ENCODE measurements at places on chromosomes 2 and 18.

DNA sequence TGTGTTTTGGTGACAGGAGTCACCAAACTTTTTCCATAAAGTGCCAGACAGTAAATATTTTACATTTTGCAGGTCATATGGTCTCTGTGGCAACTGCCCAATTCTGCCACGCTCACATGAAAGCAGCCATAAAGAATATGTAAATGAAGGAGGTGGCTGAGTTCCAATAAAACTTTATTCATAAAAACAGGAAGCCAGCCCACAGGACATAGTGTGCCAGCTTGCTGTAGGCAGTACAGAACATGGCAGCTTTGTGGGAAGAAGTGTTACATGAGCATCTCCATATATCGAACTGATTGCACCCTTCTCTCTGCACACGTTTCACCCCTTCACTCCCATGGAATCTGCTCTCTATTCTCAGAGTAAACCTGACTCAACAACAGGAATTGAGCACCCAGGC lies 10.2 kb downstream of the ASB18 start:
- no peak for DNase-seq

- no peak for DNase-seq
Measured at GRCh38 chr18:7596147-7596546, 29.0 kb downstream of the PTPRM start.

- DNase-seq: no peak
Measured at GRCh38 chr2:105224444-105224843, 17.1 kb upstream of the GPR45 start.

GRCh38 chr2:224213396-224213795 lies 174.3 kb upstream of the SERPINE2 start:
- no peak for DNase-seq

GRCh38 chr18:9520666-9521065 lies 45.4 kb downstream of the RALBP1 start:
- DNase-seq: no peak

- DNase-seq: no peak
Measured at GRCh38 chr2:122135021-122135937, 379.8 kb downstream of the TSN start.

DNA sequence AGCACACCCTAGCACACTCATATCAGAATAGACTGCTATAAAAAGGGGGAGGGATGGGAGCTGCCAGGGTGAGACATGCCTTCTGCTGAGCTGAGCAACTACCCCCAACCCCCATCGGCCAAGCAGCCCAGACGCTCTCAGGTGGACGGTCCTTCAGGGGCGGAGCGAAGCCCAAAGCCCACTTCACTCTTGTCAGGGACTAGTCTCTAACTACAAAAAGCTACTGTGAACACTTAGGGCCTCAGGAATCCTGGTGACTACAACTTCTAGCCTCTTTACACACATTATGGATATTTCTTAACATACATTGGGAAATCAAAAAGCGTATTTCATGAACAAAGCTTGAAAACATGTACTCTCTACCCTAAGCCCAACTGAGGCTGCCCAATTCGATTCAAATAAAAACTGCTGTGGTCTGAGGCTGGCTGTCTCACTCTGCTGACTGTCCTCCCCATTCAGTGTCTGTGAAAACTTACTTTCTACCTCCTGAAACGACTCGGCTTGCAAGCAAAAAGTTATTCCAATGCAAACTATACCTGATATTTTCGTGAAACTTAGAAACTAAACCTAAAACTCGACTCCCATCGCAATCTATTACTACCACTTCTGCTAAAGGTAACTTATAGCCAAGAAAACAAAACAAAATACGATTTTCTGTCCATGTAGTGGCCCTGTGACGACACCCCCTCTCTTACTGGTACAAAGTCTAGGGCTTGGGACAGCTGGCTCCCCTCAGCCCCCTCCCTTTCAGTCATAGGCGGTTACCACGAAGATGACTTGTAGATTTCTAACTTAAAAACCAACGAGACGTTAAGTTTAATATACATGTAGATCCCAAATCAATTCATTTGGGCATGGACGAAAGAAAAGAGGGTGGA lies 1.2 kb downstream of the SERTAD2 start:
- DNase-seq: no peak

DNA sequence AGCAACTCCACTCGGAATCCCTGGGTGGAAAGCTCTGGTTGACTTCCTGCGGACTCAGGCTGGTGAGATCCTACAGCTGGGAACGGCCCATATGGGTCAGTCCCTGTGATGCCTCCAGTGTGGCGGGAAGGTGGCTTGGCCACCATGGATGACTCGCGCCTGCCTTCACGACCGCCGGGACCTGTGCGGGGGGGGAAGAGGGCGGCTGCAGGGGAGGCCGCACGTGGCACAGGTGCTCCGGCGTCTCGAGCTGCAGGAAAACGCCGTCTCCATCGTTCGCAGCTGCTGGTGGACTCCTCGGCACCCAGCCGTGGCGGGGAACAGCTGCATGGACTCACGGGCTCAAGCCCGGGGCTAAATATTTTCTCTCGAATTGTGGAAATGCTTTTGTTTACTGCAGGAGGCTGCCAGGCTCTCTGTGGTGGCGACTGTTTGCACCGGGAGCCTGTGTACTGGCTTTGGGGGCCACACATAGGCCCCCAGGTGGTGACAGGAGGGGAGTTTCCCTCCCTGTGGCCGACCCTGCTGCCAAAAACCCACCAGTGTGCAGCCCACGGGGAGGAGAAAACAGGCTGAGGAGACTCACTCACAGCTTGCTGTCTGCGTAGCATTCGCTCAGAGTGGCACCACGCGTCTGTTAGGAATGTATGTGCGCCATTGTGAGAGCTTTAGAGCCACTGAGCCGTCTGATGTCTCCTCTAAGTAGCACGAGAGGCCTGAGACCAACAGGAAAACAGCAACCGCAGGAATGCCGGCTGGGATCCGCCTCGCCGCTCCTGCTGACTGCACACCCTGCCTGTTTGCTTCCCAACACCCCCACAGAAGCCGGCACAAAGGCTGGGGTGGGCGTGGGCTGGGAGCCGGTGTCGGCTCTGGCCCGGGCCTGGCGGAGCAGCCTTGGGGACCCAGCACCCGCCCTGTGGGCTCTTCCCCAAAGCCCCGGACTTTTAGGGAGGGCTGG lies 89.2 kb downstream of the NFATC1 start:
- DNase-seq: no peak

- no peak for DNase-seq
Measured at GRCh38 chr2:187774551-187775071, 220.4 kb upstream of the TFPI start.

- no peak for DNase-seq
Measured at GRCh38 chr2:189959450-189959849, 103.1 kb downstream of the MSTN start.

GRCh38 chr2:174022431-174022830 lies 57.3 kb upstream of the SP3 start:
- DNase-seq: no peak

Measured in D721Med (cell line).